ENCODE measurements at places on chromosomes 12 and 14.

DNA sequence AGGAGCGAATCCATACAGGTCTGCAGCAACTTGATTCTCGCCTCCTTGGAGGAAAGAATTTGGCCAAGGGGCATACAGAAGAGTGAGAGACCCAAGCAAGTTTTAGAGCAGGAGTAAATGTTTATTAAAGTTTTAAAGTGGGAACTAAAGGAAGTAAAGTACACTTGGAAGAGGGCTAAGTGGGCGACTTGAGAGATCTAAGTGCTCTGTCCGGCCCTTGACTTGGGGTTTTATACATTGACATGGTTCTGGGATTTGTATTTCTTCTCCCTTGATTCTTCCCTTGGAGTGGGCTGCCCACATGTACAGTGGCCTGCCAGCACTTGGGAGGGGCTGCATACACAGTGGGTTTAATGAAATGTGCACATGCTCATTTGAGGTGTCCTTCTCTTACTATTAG lies 421.2 kb downstream of the TMEM121 start:
- DNase-seq: no peak

- DNase-seq: no peak
Observed at GRCh38 chr12:14564336-14564959, 3.2 kb downstream of the PLBD1 start.

DNA sequence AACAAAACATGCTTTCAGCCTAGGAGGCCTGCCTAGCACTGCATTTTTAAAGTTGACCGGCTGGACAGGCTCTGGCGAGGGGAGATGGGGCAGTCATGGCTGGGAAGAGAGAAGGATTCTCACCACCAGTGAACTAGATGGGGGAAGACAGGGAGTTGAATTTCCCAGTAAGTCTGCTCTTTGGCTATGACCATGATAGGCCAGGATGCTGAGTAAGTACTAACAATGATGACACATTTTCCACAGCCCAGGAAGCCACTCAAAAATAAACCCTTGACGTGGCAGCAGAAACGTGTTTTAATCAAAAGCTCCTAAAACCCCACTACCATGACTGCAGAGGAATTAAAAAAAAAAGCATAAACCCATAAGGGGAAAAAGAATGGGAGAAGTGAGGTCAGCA lies 19.0 kb downstream of the KCTD10 start:
- DNase-seq: no peak

DNA sequence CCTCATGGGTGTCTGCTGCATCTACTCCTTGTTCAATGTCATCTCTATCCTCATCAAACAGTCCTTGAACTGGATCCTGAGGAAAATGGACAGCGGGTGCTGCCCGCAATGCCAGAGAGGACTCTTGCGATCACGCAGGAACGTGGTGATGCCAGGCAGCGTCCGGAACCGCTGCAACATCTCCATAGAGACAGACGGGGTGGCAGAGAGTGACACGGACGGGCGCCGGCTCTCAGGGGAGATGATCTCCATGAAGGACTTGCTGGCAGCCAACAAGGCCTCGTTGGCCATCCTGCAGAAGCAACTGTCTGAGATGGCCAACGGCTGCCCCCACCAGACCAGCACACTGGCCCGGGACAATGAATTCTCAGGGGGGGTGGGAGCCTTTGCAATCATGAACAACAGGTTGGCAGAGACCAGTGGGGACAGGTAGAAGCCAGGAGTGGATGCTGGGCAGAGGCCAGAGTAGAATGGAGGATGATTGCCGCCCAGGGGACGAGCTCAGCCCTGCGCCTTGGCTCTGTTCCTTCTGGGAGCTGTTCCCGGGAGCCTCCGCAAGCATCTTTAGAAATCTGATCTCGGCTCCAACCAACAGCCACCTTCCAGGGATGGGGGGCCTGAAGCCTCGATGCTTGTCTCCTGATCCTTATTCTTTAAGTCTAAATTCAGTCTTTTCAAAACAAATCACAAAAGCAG lies 71.6 kb upstream of the PSMC1 start:
- no peak for DNase-seq

Data from hematopoietic multipotent progenitor cell (in vitro differentiated cells).